ENCODE measurements at places on chromosomes 5 and 9.
A peak's percentile ranks its signal among the peaks of the same experiment; 100 is the strongest.

- DNase-seq: no peak
Observed at GRCh38 chr5:150562832-150563231, 54.9 kb downstream of the NDST1 start.

DNA sequence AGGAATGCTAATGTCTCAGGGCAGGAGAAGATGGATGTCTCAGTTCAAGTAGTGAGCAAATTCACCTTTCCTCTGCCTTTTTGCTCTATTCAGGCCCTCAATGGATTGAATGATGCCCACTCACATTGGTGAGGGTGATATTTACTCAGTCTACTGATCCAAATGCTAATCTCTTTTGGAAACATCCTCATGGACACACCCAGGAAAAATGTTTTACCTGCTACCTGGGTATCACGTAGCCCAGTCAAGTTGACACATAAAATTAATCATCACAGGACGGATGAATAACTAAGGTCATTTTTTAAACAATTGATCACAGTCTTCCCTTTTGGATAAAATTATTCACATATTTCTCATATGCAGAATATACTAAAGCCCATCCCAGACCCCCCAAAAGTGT, 63.0 kb upstream of the JAK2 start:
- DNase-seq: no peak

DNA sequence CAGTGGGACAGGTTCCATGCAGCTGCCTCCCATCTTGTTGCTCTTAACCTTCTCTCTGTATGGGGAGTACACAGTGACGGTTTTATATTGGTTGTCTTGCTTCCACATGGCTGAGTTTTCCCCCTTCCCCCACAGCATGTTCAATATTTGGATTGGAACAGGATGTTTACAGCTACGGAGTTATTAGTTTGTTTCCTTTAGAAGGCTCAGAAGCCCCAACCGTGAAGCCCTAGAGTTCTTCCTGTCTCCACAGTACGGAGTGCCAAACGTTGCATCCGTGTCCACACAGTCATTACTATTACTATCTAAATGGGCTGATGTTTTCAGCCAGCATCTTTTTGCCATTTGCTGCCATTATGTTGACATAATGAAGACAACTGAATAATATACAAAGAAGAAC, 277.5 kb downstream of the MARCHF11 start:
- no peak for DNase-seq

GRCh38 chr5:83430130-83431010, 41.2 kb upstream of the VCAN start:
- DNase-seq: peak; percentile 12

DNA sequence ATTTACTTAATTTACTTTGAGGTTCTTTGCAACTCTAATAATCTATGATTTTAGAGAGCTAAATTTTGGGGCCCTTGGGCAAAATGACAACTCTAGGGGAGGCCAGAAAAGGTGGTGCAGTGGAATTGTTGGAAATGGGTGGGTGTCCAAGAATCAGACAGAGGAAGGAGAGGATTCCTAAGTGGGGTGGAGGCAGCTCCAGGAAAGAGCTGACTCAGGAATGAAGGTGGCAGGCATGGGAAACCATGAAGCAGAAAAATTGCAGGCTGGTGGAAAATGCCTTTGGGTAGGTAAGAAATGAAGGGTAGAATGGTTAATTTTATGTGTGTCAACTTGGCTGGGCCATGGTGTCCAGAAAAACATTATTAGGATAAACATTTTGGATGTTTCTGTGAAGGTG, 248.5 kb upstream of the TUT7 start:
- DNase-seq: no peak

- DNase-seq: no peak
Observed at GRCh38 chr9:13817754-13818278, 496.1 kb downstream of the NFIB start.

DNA sequence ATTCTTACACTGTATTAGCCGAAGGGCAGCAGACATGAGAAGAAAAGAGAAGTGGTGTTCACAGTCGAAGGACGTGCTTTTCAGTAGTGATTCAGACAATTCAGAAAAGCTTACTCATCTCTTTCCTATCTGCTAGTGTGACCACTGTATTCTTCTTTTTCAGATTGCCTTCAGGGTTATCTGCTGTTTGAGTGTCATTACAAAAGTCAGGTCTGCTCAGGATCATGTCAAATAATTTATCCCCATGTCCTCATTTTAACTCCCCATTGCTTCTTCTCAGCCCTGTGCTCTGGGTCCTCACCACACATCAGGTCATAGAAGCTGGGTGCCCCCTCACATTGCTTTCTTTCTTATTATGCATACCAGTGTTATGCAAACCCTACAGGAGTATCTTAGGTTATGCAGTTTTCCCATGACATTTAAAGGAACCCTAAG, 394.0 kb downstream of the CETN3 start:
- DNase-seq: no peak

DNA sequence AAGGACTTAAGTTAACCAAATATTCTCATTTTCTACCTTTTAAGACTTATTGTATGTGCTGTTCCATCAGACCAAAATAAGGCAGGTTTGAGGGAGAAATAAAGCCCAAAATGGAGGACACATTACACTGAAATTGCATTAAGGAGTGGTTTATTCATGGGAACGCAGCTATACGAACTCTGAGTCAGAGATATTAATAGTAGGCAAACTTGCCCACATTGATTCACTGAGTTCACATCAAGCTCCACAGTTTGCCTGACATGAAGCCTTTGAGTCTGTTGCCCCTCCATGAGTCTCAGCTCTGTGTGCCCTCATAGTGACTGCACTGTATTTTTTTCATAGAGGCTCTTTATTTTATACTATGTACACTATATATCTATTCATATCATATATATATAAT, 135.0 kb upstream of the SNX2 start:
- no peak for DNase-seq

- DNase-seq: no peak
Observed at GRCh38 chr9:89756891-89757537, 152.2 kb downstream of the GADD45G start.

- no peak for DNase-seq
Observed at GRCh38 chr5:37435261-37435660, 56.1 kb downstream of the WDR70 start.

DNA sequence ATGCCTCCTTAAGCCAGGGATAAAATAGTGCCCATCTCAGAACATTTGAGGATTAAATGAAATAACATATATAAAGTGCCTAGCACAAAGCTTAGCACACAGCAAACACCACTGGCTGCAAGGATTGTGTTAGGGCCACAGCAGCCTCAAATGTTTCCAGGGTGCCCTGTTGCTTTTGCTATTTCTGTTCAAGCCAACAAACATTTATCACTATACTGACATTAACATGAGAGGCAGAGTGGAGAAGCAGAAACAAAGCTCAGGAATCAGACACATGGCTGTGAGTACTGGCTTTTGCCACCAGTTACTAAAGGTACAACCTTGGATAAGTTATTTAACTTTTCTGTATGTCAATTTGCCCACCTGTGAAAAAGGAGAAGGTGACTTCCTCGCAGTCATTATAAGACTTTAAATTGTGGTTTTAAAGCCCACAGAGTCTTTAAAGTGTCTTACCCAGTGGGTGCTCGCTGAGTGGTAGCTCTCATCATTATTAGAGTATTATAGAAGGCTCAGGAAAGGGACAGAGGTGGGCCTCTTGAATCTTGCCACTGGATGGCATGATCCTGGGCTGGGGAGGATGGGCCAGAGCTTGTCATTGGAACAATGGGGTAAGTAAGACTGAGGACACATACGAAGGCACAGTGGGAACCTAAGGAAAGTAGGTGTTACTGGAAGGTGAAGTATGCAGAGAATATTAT, 98.2 kb downstream of the MARCHF3 start:
- DNase-seq: no peak

- no peak for DNase-seq
Observed at GRCh38 chr5:107257885-107258520, 412.7 kb downstream of the EFNA5 start.

- peak; percentile 3 for DNase-seq
Observed at GRCh38 chr5:82165740-82166530, 112.2 kb downstream of the RPS23 start.

DNA sequence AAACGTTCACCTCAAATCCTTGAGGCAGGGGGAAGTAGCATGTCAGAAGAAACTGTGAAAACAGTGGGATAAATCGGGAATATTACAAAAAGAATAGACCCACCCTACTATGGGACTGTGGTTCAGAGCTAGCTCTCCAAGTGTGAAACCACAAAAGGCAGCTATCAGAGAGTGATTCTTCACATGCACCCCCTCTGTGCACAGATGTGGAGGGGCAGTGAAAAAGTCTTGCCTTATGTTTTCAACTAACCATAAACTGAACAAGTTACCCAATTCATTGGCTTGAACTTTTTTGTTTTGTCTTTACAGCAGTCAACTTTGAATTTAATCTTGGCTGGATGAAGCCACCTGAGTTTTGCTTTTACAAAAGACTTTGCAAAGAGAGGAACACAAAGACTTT, 98.8 kb upstream of the NR4A3 start:
- no peak for DNase-seq

GRCh38 chr5:131268758-131269370, 5.0 kb downstream of the CDC42SE2 start:
- DNase-seq: no peak

DNA sequence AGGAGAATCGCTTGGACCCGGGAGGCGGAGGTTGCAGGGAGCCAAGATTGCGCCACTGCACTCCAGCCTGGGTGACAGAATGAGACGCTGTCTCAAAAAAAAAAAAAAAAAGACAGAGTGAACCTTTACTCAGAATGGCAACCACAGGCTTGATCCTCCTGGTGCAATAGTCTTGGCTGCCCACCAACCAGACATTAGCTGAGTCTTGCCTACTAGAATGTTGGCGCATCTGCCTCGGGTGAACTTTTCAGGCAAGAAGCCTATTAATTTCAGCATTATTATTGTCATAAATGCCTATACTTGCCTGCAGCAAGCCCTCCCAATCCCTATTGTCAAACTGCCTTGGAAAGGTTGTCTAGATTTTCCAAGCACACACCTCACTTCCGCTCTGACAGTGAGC, 4.2 kb downstream of the SERINC5 start:
- no peak for DNase-seq

DNA sequence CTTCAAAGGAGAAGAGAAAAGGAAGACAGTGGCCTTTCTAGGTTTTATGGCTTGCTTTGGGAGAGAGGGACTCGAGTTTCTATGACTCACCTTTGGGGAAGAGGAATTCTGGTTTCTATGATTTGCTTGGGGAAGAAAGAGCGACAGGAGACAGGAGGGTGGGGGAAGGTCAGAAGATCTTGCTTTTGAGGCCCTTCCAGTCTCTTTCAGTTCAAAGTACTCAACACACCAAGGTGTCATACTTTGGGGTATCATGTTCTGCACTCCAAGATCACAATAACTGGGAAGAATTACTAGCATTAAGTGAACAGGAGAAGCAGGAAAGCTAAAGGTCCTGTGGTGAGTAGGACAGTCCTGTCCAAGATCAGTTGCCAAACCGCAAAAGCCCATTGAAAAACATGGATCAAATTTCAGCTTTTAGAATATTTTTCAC, 324.5 kb downstream of the ARHGEF28 start:
- no peak for DNase-seq

DNA sequence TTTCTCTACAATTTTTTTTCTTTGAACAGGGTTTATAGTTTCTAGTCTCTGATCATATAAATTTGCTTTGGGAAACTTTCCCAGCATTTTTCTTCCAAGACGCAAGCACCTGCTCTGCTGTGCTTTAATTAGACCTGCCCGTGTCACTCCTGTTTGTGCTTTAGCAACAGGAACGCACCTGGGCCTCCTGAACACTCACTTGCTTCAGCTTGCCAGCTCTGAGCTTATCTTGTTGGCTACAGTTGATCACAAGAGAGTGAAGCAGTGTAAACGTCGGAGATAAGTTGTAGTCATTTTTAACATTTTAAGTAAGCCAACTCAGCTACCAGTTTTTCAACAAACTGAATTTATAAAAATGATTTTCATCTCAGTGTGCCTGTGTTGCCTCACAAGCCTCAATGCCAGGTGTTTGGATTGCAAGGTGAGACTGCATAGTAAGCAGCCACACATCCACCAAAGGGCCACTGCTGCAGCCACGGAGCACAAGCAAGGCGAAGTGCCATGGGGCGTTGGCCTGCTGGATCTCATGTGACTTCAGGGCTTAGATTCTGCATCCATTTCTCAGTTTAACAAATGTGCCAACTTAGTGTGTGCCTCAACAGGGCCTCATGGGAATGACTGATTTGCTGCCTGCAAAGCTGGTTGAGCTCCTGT, 166.9 kb downstream of the TRIO start:
- no peak for DNase-seq

GRCh38 chr5:40652441-40653220, 27.1 kb upstream of the PTGER4 start:
- DNase-seq: no peak

DNA sequence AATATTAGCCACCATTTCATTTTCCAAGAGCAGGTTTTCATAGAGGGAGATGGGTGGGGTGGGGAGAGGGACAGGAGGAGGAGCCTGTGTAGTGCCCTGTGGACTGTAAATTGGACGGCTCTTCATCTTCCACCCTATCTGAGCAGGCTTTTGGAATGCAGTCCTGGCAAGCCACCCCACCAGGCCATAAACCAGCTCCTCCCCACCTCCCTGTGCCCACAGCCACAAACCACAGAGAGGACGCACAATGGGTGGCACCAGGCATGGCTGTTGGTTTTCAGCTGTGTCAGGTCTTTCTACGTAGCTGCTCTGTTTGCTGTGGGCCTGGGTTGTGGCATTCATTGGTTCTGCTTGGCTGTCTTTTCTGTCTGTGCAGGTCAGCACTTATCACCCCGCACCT, 58.0 kb downstream of the PLAC8L1 start:
- DNase-seq: no peak

DNA sequence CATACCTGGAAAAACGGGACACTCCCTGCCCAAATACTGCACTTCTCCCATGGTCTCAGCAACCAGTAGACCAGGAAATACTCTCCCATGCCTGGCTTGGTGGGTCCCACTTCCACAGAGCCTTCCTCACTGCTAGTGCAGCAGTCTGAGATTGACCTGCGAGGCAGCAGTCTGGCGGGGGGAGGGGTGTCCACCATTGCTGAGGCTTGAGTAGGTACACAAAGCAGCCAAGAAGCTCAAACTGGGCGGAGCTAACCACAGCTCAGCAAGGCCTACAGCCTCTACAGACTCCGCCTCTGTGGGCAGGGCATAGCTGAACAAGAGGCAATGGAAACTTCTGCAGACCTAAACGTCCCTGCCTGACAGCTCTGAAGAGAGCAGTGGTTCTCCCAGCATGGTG, 191.5 kb upstream of the FTMT start:
- no peak for DNase-seq

GRCh38 chr9:7615344-7615743, 184.2 kb downstream of the DMAC1 start:
- DNase-seq: no peak
